ENCODE measurements at places on chromosomes 2 and 18.

DNA sequence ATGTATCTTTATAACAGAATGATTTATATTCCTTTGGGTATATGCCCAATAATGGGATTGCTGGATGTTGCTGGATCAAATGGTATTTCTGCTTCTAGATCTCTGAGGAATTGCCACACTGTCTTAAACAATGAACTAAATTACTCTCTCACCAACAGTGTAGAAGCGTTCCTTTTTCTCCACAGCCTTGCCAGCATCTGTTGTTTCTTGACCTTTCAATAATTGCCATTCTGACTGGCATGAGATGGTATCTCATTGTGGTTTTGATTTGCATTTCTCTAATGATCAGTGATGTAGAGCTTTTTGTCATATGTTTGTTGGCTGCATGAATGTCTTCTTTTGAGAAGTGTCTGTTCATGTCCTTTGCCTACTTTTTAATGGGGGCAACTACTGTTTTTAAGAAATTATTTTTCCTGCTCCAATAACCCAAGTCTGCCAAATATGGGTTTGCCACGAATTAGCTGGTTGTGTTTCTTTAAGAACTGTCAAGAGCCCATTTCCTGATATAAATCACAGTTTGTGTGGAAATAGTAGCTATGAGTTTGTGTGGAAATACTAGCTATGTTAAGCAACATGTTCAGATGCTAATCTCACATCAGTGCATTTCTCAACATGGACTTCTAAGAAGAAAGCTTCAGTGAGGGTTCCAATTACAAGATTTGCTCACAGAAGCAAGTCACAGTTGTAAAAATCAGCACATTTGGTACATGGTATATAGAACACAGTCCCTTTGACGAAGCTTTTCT is 259.4 kb downstream of the ANAPC1 start:
- peaks cover 37% of the 10 kb centered on the region for H3K4me1 ChIP-seq
- peaks cover 50% of the 10 kb centered on the region for H3K27me3 ChIP-seq
- H3K36me3 ChIP-seq: peaks cover 31% of the 10 kb centered on the region
- H3K27ac ChIP-seq: peak overlapping the region; percentile 63
- no peak for DNase-seq

DNA sequence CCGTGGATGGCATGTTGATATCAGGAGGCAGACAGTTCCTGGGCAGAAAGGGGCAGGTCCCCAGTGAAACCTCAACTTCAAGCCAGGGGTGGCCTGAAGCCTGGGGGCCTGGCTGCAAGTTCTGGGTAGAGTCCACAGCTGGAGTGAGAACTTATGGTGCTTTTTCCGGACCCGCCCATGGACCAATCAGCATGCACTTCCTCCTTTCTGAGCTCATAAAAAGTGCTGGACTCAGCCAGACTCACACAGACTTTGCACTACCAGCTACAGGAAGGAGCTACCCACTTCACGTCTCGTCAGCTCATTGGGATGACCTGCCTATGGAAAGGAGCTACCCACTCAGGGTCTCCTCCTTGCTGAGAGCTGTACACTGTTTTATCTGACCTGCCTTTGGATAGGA is 183.1 kb upstream of the MC4R start:
- H3K27ac ChIP-seq: no peak overlapping the region
- no peak for DNase-seq
- H3K4me1 ChIP-seq: no peaks in the 10 kb centered on the region
- H3K27me3 ChIP-seq: no peaks in the 10 kb centered on the region
- no peaks in the 10 kb centered on the region for H3K36me3 ChIP-seq
- H3K4me3 ChIP-seq: no peak overlapping the region

GRCh38 chr18:13376841-13377351 is 158.3 kb downstream of the LDLRAD4 start:
- H3K36me3 ChIP-seq: no peaks in the 10 kb centered on the region
- H3K4me1 ChIP-seq: peaks cover 71% of the 10 kb centered on the region
- DNase-seq: peak; percentile 64
- H3K27me3 ChIP-seq: no peaks in the 10 kb centered on the region
- H3K27ac ChIP-seq: peak overlapping the region; percentile 76

- DNase-seq: no peak
- H3K36me3 ChIP-seq: peaks cover 13% of the 10 kb centered on the region
- no peaks in the 10 kb centered on the region for H3K4me1 ChIP-seq
- no peak overlapping the region for H3K4me3 ChIP-seq
These were observed 151.2 kb downstream of the SRBD1 start for GRCh38 chr2:45459860-45460259.

- DNase-seq: no peak
- no peaks in the 10 kb centered on the region for H3K4me1 ChIP-seq
These were observed 7.8 kb upstream of the PPP1R1C start for GRCh38 chr2:181977661-181978350.

DNA sequence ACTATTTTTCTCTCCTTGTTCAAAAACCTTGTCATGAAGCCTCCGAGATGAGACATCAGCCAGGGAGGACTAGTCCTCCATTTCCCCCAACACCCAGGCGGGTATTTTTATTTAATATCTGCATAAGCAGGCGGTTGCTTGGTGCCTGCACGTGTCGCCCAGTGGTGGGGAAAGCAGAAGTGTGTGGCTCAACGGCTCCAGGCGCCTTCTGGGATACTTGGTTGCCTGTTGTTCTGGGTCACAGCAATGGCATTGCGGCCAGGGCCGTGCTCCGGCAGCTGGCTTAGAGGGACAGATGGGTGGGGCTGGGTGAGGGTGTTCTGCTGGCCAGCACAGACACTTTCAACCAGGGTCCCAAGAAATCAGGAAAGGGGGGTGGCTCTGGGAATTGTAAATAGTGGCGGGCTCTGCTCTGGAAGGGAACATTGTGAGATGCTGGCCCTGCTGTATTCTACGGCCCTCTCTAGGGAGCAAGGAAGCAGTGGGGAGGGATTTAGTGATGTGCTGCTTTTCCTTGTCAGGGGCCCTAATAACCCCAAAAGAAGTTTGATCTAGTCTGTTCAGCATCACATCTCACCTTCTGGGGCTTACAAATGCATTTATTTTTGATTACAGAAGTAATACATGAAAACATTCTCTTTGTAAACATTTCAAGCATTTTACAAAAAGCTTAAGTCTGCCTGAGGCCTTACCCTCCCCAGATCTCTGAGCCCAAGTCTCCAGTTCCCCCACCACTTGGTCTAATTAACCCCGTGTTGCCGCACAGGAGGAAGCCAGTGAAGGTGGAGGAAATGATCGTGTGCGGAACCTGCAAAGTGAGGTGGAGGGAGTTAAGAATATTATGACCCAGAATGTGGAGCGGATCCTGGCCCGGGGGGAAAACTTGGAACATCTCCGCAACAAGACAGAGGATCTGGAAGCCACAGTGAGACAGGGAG is 1.1 kb downstream of the VAMP8 start:
- H3K36me3 ChIP-seq: peaks cover 39% of the 10 kb centered on the region
- H3K4me1 ChIP-seq: peaks cover 42% of the 10 kb centered on the region
- DNase-seq: peak; percentile 35
- no peaks in the 10 kb centered on the region for H3K27me3 ChIP-seq
- peak overlapping the region; percentile 68 for H3K27ac ChIP-seq

DNA sequence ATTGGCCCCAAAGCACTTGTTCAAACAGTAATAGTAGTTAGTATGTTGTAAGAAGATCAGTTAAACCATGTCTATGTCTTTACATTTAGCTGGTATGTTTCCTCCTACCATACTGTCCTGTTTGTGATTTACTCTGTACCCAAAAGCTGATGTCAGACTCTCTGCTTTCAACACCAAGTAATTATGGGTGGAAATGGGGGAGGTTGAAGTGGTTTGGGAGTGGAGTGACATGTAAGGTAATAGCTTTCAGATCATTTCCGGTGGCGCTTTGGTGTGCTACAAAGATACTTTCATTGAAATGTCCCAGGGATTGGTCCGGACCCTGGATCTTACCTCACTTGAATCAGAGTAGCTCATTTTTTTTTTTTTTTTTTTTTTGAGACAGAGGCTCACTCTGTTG is 39.7 kb upstream of the TGIF1 start:
- H3K4me3 ChIP-seq: no peak overlapping the region
- DNase-seq: no peak
- no peaks in the 10 kb centered on the region for H3K36me3 ChIP-seq
- H3K27ac ChIP-seq: no peak overlapping the region
- H3K4me1 ChIP-seq: peaks cover 13% of the 10 kb centered on the region

DNA sequence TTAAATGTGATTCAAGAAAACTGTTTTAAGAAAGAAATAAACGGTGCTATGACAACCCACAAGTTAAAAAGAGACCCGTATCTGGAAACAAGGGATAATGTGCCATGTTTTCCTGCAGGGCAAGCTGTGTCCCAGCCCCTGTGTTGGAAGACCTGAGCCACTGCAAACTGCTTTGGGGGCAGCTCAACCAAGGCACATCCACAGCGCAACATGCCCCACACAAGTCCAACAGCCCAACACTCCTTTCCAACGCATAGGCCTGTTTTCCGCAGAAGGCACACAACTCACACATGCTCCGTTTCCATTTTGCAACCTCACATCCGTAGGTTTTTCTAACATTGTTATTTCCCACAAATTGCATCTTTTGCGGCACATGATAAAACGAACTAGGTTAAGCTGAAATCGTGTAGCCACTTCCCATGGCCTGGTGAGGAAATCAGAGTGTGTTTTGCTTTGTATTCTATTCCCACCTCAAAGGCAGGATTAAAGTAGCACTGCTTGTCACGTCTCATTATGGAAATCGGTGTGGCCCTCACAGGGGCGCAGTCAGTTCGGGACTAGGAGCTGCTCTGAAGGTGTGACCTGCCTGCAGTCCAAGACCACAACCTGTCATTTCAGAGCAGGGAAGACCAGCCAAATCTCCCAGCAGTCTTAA is 50.5 kb upstream of the ZNF516 start:
- DNase-seq: no peak
- H3K27me3 ChIP-seq: no peaks in the 10 kb centered on the region
- H3K27ac ChIP-seq: no peak overlapping the region
- H3K36me3 ChIP-seq: no peaks in the 10 kb centered on the region

DNA sequence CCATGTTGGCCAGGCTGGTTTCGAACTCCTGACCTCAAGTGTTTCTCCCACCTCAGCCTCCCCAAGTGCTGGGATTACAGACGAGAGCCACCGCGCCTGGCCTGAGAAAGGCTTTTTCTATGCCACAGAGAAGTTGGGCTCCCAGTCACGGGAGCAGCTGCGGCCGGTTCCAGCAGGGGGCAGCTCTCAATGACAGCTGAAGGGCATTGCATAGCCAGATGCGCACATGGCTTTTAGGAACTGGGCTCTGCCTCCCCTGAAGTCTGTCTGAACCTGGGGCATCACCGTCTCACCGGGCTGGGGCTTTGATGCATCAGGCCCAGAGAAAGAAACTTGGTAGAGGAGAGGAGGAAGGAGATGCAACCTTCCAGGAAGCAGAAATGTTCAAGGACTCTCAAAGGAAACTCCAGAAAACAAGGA is 84.2 kb upstream of the LAPTM4A start:
- H3K4me3 ChIP-seq: no peak overlapping the region
- DNase-seq: peak; percentile 38
- peaks cover 8% of the 10 kb centered on the region for H3K27me3 ChIP-seq
- H3K36me3 ChIP-seq: no peaks in the 10 kb centered on the region
- no peak overlapping the region for H3K27ac ChIP-seq

GRCh38 chr2:1231466-1232063 is 181.7 kb upstream of the TPO start:
- H3K27ac ChIP-seq: no peak overlapping the region
- H3K4me3 ChIP-seq: no peak overlapping the region
- H3K36me3 ChIP-seq: no peaks in the 10 kb centered on the region

GRCh38 chr18:34709750-34710441 is at the start of gene DTNA:
Gene DTNA, plus strand, starts transcription at chr18:34710298. Its CDS starts 45,679 bp downstream, at chr18:34755977.
- no peaks in the 10 kb centered on the region for H3K4me1 ChIP-seq
- H3K36me3 ChIP-seq: no peaks in the 10 kb centered on the region
- no peak for DNase-seq
- H3K4me3 ChIP-seq: no peak within 1 kb of the TSS

DNA sequence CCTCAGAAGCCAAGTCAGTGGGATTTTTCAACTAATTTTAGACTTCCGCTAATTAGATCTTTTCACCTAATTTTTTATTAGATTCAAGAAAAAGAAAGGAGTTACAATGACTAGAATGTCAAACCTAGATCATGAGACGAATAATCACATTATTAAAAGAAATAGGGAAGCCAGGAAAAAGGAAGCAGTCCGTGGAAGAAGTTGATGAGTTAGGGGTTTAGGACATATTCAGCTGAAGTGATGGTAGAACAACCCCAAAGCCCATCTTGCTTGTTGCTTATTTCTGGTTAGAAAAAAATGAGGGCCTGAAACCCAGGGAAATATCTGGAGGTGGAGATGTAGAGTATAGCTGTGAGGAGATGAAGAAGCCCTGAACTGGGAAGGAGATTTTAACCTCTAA is 8.0 kb downstream of the KLF7 start:
- DNase-seq: no peak
- no peaks in the 10 kb centered on the region for H3K27me3 ChIP-seq
- H3K36me3 ChIP-seq: peaks cover 55% of the 10 kb centered on the region

DNA sequence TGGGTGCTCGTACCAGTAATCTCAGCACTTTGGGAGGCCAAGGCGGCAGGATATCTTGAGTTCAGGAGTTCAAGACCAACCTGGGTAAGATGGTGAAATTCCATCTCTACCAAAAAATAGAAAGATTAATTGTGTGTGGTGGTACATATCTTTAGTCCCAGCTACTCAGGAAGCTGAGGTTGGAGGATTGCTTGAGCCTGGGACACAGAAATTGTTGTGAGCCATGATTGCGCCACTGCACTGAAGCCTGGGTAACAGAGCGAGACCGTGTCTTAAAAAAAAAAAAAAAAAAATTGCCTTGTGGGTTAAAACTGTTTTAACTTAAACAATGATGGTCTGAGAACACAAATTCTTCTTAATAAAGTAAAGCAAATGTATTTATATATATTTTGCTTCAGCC is 49.6 kb downstream of the ATP9B start:
- no peak overlapping the region for H3K4me3 ChIP-seq
- H3K36me3 ChIP-seq: peaks cover 22% of the 10 kb centered on the region
- H3K4me1 ChIP-seq: no peaks in the 10 kb centered on the region
- no peaks in the 10 kb centered on the region for H3K27me3 ChIP-seq
- no peak overlapping the region for H3K27ac ChIP-seq

GRCh38 chr2:15191789-15192188 is 369.3 kb downstream of the NBAS start:
- H3K4me3 ChIP-seq: no peak overlapping the region
- peaks cover 10% of the 10 kb centered on the region for H3K36me3 ChIP-seq
- DNase-seq: no peak
- H3K27me3 ChIP-seq: no peaks in the 10 kb centered on the region
- H3K4me1 ChIP-seq: no peaks in the 10 kb centered on the region
- no peak overlapping the region for H3K27ac ChIP-seq

- no peaks in the 10 kb centered on the region for H3K36me3 ChIP-seq
- no peak for DNase-seq
- no peak overlapping the region for H3K4me3 ChIP-seq
- no peak overlapping the region for H3K27ac ChIP-seq
- peaks cover 20% of the 10 kb centered on the region for H3K27me3 ChIP-seq
These were observed 155.8 kb upstream of the TANK start for GRCh38 chr2:161004379-161004778.

DNA sequence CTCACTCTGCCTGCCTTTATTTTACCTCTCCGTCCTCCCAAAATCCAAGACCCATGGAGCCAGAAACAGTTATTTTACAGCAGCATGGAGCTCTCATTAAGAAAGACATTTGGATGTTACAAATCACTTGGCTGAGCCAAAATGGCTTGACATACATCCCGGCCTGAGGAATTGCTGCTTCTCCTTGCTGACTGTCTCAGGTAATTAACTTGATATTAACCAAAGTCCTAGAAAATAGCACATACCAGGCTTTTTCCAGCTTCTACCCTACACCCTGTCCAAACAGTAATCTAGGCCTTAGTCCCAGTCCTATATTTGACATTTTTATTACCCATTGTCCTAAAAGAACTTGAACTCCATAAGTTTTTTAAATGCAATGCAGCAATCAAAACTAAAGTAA is 205.0 kb downstream of the TMX3 start:
- DNase-seq: no peak
- no peaks in the 10 kb centered on the region for H3K27me3 ChIP-seq
- no peak overlapping the region for H3K27ac ChIP-seq
- H3K36me3 ChIP-seq: no peaks in the 10 kb centered on the region
